Endothelial cell of umbilical vein (primary cell): ENCODE measurements at places on chromosomes 3 and 15.

DNA sequence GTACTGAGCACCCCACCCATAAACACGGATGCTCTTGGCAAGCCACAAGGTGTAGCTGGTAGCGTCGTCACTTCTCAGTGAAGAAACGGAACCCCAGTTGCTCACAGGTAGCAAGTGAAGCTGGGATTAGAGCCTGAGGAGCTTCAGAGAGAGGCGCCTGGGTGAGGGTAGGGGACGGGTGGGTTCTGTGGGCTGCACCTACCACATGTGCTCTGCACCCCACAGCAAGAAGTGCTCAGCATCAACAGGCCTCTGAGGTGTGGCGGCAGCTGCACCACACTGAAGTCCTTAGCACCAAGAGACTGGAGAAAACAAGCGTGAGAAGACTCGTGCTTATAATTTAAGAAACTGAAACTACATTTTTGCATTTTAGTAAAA is 9.8 kb downstream of the MAP6D1 start:
- H3K27me3 ChIP-seq = no peaks in the 10 kb centered on the region
- no peaks in the 10 kb centered on the region for H3K4me1 ChIP-seq
- no peak for DNase-seq
- no peak overlapping the region for H3K27ac ChIP-seq
- H3K4me3 ChIP-seq = no peak overlapping the region
- peaks cover 8% of the 10 kb centered on the region for H3K36me3 ChIP-seq

- no peak for DNase-seq
- H3K36me3 ChIP-seq = no peaks in the 10 kb centered on the region
- peaks cover 19% of the 10 kb centered on the region for H3K4me1 ChIP-seq
- no peaks in the 10 kb centered on the region for H3K27me3 ChIP-seq
- H3K4me3 ChIP-seq = no peak overlapping the region
Observed at GRCh38 chr15:57547243-57547755, 44.4 kb upstream of the MYZAP start.

GRCh38 chr15:31262901-31263671 is 63.5 kb upstream of the KLF13 start:
- DNase-seq = no peak
- no peaks in the 10 kb centered on the region for H3K27me3 ChIP-seq
- H3K27ac ChIP-seq = no peak overlapping the region
- H3K4me3 ChIP-seq = no peak overlapping the region
- no peaks in the 10 kb centered on the region for H3K4me1 ChIP-seq

DNA sequence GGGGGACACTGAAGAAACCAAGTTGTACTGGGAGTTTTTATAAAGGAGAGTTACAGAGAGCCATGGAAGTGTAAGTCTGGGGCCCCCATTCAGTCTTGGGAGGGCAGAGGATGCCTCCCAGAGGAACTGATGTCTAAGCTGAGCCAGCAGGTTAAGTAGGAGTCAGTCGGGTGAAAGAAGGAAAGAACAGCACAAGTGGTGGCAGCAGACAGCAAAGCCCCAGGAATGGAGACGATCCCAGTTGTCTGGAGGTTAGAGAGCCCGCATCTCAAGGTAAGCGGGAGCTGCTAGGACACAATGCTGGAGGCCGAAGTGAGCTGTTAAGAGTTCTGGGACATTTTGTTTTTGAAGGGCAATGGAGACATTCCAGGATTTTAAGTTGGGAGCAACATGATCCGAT is 88.8 kb downstream of the TAMM41 start:
- H3K27me3 ChIP-seq = peaks cover 3% of the 10 kb centered on the region
- no peaks in the 10 kb centered on the region for H3K4me1 ChIP-seq
- no peak for DNase-seq

DNA sequence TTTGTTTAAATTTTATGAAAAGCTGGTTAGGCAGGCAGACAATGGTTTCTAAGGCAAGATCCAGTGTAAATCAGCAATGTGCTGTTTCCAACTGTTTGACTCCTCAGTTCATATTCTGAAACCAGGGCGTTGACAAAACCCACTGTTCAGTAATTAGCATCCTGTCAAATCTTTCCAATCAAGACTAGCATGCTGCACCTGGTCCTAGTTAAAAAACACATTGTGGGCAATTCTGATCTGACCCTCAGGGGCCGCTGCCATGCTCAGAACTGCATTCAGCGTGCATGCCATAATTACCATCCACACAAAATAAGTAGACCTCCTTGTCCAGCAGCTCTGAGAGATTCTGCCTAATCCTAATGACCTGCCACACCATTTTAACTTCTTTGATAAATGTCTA is 20.9 kb upstream of the RBP1 start:
- no peak overlapping the region for H3K4me3 ChIP-seq
- no peaks in the 10 kb centered on the region for H3K27me3 ChIP-seq
- no peaks in the 10 kb centered on the region for H3K36me3 ChIP-seq
- H3K4me1 ChIP-seq = no peaks in the 10 kb centered on the region
- no peak overlapping the region for H3K27ac ChIP-seq

GRCh38 chr3:176795891-176796290 is 401.4 kb downstream of the TBL1XR1 start:
- peak; percentile 6 for DNase-seq
- no peak overlapping the region for H3K27ac ChIP-seq
- H3K4me1 ChIP-seq = no peaks in the 10 kb centered on the region
- H3K36me3 ChIP-seq = no peaks in the 10 kb centered on the region
- no peaks in the 10 kb centered on the region for H3K27me3 ChIP-seq
- no peak overlapping the region for H3K4me3 ChIP-seq

DNA sequence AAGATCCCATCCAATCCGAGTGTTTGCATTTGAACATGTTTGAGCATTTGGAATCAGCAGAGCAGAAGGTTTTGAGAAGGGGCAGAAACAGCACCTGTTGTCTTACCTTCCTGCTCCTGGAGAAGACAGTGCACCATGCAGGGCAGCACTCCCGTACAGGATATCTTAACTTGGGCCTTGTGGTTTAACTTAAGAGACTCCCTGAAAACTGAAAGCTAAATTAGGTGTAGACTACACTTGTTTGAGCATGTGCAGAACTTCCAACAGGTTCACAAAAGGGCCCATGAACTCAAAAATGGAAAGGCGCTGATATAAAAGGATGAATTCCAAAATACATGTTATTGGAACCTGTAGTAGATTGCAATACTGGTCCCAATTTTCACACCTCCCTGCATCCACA is 175.4 kb upstream of the PRICKLE2 start:
- no peaks in the 10 kb centered on the region for H3K36me3 ChIP-seq
- H3K4me1 ChIP-seq = no peaks in the 10 kb centered on the region
- no peak for DNase-seq
- no peak overlapping the region for H3K4me3 ChIP-seq
- H3K27ac ChIP-seq = no peak overlapping the region
- peaks cover 2% of the 10 kb centered on the region for H3K27me3 ChIP-seq

DNA sequence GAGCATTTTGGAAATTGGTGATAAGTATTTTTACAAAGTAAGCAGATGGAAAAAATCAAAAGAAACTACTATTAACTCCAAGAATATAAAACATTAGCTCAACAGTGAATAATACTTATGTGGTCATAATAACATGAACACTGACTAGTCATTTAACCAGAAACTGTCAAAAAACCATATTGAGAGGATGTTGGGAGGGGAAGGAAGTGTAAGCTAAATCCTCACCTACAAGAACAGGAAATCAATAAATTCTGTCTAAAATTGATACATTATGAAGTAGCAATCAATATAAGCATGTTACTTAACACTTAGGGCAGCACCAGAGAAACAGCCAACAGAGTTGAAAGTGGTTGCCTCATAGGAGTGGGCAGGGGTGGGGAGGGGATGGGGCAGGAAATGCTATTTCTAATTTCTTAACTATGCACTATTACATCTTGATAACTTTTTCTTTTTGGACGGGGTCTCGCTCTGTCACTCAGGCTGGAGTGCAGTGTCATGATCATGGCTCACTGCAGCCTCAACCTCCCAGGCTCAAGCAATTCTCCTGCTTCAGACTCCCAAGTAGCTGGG is 41.7 kb downstream of the CCR3 start:
- H3K4me3 ChIP-seq = no peak overlapping the region
- H3K4me1 ChIP-seq = no peaks in the 10 kb centered on the region
- H3K27me3 ChIP-seq = no peaks in the 10 kb centered on the region

- H3K36me3 ChIP-seq = no peaks in the 10 kb centered on the region
- no peak overlapping the region for H3K27ac ChIP-seq
- no peaks in the 10 kb centered on the region for H3K4me1 ChIP-seq
- no peak for DNase-seq
Observed at GRCh38 chr15:40875991-40876730, 2.1 kb upstream of the RHOV start.

DNA sequence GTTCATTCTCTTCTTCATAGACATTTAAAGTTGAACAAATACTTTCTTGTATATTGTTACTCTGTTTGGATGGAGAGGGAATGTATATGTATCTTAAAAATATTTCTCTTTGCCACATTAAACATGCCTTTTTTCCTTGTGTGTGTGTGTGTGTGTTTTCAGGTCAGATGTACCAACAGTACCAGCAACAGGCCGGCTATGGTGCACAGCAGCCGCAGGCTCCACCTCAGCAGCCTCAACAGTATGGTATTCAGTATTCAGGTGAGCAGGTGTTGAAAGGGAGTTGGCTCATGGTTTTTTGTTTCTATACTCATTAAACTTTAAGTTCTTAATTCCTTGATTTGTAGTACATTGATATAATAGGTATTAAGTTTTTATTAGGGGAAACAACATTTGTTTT is 35.4 kb downstream of the TFG start:
- no peak overlapping the region for H3K27ac ChIP-seq
- DNase-seq = no peak
- no peaks in the 10 kb centered on the region for H3K27me3 ChIP-seq
- H3K36me3 ChIP-seq = peaks cover 7% of the 10 kb centered on the region
- H3K4me3 ChIP-seq = no peak overlapping the region
- H3K4me1 ChIP-seq = no peaks in the 10 kb centered on the region

DNA sequence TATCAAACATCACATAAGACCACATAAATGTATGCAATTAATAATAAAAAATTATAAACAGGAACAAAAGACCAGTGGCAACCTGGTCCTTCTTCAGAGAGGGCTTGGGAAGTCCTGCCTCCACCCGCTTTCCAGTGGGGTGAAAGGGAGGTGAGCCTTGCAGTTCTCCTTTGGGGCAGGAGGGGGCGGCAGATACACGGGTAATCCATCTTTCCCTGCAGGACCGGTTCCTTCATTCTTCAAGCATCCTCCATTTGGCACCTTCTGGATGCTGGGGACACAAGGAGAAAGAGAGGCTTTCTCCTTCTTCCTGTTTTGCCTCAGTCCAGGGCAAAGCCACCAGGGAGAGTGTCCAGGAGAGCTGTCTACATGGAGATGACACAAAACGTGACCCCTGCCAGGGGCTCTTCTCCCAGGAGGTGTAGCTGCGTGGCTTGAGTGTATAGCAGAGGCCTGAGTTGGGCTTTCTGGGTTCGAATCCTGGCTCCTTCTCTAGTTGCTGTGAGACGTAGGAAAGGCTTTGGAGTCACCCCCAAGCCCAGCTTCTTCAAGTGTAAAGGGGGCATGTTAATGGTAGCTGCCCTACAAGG is 23.2 kb downstream of the RPLP1 start:
- H3K4me3 ChIP-seq = no peak overlapping the region
- no peaks in the 10 kb centered on the region for H3K36me3 ChIP-seq
- peaks cover 15% of the 10 kb centered on the region for H3K4me1 ChIP-seq
- H3K27me3 ChIP-seq = no peaks in the 10 kb centered on the region

DNA sequence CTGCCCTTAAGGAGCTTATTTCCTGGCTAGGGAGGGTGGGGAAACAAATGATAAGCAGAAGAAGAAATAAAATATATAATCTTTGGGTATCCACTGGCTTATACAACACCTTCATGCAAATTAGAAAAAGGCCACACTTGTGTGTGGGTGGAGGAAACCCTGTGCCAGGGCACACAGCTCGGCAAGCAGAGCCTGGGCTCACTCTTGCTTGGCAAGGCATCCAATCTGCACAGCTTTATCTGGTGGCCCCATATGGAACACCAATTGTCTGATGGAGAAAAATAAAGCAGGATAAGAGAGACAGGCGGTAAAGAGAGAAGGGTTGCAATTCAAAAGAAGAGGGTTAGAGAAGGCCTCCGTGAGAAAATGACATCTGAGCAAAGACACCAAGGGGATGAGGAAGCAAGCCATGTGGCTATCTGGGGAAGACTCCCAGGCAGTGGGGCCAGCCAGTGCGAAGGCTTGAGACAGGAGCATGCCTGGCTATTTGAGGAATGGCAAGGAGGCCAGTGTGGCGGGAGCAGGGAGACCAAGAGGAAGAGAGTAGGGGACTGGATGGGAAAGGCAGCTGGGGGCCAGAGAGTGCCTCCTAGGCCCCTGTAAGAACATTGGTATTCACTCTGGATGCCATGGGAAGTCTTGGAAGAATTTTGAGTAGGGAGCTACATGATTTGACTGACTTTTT is 22.5 kb upstream of the VPS8 start:
- no peak overlapping the region for H3K27ac ChIP-seq
- peaks cover 15% of the 10 kb centered on the region for H3K27me3 ChIP-seq
- no peak for DNase-seq
- no peaks in the 10 kb centered on the region for H3K4me1 ChIP-seq
